ENCODE measurements at places on chromosomes 16 and 17.

- DNase-seq, result no peak
These were observed 9.6 kb downstream of the FAM20A start for GRCh38 chr17:68591583-68591982.

- DNase-seq, result peak; percentile 44
These were observed 105.5 kb upstream of the HLF start for GRCh38 chr17:55159251-55159650.

GRCh38 chr17:2904135-2904534 lies 107.9 kb downstream of the RAP1GAP2 start:
- DNase-seq, result no peak

DNA sequence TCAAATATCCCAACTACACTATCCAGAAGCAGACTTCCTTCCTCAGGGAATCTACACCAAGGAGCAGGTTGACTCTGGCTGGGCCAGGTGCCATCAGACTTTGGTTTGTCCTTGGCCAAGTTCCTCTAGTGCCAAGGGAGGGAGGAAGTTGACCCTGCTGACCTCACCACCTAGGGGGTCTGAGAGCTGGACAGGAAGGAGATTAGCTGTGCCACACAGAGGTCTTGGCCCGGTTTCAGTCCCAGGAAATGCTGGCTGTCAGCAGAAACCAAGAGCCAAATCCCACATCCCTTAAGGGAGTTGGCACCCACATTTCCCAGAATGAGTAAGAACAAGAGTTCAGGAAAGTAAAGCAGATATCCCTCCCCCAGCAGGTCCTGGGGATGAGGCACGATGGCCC lies 178.2 kb downstream of the SALL1 start:
- no peak for DNase-seq

DNA sequence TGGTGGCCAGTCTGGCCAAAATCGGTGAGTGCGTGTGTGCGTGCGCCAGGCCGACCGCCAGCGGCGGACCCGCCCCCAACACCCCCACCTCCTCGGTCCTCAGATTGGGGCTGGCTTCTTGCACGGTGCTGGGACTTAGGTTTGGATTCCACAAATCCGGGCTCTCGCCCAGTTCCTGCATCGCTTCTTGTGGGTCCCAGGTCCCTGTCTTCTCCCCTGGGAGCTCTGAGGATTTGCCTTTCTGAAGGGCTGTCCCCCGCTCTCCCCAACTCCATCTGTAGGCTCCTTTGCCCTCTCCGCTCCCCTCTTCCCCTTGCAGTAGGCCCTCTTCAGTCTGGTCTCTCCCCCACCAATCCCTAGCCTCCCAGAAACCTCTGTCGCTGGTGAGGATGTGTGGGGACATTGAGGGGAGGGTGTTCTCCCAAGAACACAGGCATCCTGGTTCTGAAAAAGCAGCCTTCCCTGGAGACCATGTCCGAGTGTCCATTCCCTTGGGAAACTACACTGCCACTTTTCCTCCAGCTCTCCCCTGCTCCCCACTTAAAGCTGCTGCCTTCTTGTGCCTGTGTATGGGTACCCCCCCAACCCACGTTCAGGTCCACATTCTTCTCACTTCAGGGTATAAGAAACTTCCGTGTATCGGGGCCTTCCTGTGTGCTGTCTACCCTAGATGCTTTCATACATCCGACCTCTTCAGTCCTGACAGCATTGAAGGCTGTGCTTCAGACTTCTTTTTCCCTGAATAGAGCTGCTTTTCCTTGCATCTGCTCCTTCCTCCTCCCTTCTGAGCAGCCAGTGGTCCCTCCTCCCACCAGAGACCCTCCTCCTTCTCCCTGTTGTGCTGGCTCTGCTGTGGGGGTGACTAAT lies 632 bp downstream of the SLC9A5 start:
- DNase-seq, result no peak

DNA sequence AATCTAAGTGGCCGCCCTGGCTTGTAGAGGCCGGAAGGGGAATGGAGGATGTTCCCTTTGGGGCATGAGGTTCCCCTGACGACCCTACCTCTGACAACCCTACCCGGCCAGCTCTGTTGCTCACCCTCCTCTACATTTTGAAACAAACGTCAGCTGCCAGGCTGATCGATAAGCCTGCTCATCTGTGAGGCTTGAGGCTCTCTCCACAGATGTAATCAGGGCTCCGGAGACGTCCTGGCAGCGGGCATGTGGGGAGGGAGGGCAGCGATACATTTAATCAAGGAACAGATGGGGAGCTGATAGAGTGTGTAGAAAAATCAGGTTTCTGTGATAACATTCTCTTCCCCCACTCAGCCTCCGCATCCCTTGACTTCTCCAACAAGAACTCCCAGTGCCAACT lies 212.3 kb upstream of the SDK2 start:
- DNase-seq, result no peak

DNA sequence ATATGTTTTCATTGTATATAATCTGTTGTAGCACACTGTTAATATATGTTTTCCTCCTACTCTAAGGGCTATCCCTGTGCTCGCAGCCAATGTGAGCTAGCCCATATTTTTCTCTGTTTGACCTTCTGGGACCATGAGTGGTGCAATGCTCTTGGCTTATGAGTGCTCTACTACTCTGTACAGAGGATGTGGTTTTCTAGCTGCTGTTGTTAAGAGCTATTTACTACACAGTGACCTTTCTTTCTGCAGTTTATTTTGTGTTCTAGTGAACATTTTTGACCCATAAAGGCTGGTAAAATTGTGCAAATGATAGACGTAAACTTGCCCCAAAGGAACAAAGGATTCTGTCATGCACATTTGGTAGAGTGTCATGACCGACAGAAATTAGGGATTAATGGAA lies 84.1 kb upstream of the CPHXL start:
- peak; percentile 24 for DNase-seq

GRCh38 chr16:24939738-24940137 lies 75.4 kb downstream of the ARHGAP17 start:
- DNase-seq, result peak; percentile 27

- no peak for DNase-seq
These were observed 108.4 kb downstream of the METRNL start for GRCh38 chr17:83187782-83188311.

GRCh38 chr17:73693071-73693470 lies 48.8 kb upstream of the SDK2 start:
- no peak for DNase-seq

DNA sequence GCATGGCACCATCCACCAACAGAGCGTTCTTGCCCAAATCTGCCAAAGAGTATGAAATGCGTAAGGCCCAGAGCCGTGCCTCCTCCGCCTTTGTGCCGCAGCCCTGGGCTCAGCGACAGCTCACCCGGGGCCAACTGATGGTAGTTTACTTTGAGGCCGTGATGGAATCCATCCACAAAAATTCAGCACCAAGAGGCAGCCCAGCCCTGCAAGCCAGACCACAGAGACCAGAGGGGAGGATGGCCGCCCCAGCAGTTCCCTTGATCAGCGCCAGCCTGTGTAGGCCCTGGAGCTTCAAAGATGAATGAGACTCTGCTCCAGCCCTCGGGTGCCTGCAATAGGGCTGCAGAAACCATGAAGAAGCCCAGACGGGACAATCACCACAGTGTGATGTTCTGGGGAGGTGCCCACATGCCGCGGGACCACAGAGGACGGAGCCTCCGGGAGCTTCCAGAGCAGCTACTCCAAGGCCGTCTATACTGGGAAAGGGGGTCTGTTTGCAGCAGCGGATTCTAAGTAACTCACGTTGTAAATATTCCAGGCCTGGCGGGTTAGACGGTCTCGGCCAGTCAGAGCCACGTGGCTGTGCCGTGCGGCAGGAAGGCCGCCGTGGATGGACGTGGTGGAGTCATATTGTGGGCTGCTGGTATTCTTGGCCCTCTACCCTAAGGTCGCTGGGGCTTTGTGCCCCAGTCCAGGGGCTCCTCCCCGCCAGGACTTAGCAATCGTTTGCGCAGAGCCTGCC lies 80.3 kb downstream of the RBFOX3 start:
- no peak for DNase-seq

- DNase-seq, result peak; percentile 80
These were observed 1.8 kb upstream of the RARA start for GRCh38 chr17:40307001-40307730.

DNA sequence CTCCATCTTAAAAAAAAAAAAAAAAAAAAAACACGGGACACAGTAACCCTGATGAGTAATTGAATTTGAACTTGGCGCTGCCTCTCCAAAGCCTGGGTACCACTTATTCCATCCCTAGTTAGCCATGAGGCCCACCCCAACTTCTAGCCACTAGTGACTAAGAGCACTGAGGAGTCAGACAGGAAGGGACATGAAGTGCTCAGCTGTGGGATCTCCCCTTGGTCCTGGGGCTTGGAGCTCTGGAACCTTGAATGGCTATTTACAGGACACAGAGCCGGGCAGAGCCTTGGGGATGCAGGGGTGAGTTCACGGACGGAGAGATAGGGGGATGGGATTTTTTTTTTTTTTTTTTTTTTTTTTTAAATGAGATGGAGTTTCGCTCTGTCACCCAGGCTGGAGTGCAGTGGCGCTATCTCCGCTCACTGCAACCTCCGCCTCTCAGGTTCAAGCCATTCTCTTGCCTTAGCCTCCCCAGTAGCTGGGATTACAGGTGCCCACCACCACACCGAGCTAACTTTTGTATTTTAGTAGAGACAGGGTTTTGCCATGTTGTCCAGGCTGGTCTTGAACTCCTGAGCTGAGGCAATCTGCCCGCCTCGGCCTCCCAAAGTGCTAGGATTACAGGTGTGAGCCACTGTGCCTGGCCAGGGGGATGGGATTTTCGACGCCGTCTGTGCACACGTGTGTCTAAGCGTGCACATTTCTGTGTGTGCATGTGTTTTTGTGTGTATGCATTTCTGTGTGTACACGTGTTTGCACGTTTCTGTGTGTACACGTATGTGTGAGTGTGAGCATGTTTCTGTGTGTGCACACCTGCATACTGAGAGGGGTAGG lies 20.4 kb upstream of the CIBAR2 start:
- peak; percentile 44 for DNase-seq

DNA sequence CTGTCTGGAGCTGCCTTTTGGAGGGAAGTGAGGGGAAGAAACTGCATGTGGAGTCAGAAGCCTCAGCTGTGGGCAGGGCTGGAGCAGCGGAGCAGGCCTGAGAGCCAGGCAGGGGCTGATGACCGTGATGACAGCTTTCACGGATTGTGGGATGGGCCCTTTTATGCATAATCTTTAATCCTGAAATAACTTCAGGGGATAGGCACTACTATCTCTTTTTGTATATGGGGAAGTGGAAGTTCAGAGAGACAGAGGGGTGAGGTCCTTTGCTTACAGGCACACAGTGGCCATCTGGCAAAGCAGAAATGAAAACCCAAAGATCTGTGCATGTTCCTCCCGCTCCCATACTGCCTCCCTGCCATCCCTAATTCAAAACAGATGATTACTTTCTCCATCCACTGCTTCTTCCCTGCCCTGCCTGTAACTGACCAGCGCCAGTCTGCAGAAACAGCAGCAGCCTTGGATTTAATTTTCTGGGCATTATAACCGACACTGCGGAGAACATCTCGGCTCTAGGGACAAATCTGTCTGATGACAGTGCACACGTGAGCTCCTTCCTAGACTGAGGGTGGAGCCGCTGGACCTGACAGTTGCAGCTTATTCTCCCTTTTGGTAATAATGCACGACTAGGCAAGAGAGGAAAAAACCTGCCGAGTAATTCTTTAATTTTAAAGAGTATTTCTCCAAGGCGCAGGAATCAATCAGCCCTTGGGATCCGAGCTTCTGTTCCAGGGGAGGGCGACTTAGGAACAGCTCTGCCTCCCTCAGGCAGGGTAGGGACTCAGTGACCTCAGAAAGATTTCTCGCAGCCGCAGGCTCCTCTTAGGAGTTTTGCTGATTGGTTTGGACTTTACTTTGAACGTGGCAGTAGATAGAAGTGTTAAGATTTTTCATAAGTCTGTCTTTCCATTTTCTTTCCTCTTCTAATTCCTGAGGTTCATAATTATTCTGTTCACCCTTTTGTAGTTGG lies 95.4 kb downstream of the UTP18 start:
- peak; percentile 29 for DNase-seq

GRCh38 chr17:41617136-41617535 lies 4.6 kb upstream of the KRT16 start:
- no peak for DNase-seq

DNA sequence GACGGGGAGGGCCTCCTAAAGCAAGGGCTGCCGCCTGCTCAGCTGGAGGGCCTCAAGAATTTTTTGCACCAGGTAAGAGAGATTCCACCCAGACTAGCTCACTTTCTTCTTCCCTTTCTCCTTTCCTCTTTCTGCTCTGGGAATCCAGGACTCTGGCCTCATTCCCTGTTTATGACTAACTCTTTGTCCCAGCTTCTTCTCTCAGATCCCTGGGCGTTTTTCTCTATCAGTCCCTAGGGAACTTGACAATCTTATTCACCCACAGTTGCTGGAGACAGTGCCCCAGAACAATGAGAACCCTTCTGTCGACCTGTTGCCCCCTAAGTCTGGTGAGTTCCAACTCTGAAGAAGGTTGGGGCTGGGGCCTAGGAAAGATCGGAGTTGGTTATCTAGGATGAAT lies 15.6 kb downstream of the CNTROB start:
- DNase-seq, result peak; percentile 30

GRCh38 chr17:16040710-16041251 lies 41.2 kb downstream of the TTC19 start:
- DNase-seq, result peak; percentile 81

DNA sequence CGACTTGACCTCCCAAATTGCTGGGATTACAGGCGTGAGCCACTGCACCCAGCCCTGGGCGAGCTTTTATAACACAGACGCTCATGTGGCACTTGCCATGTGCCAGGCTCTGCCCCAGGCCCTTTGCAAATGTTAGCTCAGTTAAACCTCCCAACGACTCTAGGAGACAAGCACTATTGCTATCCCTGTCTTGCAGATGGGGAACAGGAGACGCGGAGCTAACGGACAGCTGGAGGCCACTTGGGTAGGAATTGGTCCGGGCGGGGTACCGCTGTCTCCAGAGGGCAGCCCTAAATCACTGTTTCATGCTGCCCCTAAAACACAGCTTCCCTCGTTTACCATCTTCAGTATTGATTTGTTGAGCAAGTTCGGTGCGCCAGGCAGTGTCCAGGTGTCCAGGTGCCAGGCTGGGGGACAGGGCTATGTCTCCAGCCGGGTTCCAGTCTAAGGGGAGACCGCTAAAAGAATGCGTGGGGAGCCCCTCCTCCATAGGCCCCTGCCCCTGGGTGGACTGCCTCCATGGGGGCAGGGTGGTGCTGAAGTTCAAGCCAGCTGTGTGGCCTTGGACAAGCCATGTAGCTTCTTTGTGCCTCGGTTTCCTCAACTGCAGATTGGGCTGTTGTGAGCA lies 23.7 kb downstream of the TMEM235 start:
- DNase-seq, result no peak

DNA sequence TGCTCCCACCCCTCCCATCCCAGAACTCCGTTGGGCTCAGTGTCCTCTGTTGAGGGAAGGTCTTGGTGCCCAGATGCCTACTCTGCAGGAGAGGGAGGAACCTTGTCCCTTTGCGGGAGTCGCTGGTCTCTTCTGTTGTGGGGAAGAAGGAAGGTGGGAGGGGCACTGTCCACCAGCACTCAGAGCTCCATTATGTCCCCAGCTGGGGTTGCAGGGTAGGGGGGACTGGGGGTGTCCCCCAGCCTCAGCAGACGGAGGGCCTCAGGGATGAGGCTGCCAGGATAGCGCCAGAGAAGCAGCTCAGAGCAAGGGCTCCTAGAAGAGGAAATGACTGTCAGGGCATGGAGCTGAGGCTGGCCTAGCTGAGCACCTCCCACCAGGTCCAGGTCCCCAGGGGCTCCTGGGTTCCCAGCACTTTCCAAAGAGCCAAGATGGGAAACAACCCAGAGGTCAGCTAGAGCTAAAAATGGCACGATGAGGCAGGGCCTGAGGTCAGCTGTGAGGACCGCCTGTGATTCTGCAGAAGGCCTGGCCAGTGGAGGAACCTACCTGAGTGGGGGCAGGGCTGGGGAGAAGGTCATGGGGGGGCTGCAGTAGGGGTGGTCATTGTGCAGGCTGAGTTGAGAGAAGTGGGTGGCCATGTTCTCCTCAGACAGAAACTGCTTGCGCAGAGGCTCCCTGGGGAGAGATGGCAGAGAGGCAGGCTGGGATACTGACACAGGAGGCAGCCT lies 893 bp downstream of the HCFC1R1 start:
- peak; percentile 87 for DNase-seq

Measured in fibroblast of mammary gland (primary cell).